ENCODE measurements at places on chromosomes 5 and 9.

- no peak for DNase-seq
Measured at GRCh38 chr5:180315762-180316212, 23.9 kb upstream of the MAPK9 start.

DNA sequence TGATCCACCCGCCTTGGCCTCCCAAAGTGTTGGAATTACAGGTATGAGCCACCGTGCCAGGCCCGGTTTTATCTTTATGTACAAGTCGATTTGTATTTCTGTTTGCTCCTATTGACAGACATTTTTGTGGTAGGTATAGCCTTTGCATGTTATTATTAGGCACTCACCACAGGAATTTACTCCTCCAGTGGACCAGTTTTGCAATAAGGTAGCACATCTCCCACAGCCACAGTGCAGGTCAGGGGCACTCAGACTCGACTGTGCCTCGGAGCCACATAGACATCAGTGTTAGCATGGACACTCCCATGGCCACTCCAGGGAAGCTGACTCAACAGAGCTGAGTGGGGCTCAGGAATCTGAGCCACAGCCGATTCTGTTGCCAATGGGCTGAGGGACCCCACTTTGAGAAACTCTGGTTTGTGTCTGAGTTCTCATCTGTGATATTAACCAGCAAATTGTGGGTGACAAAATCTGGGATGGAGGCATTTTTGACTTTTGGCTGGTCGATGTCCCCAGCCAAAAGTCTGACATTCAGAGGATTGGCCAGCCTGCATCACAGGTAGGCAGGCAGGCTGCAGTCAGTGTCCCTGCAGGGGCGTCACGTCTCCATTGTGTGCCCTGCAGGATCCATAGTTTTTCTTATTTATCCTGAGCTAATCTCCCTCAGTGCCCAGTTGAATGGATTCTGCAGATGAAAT is 15.0 kb upstream of the SHB start:
- no peak for DNase-seq

DNA sequence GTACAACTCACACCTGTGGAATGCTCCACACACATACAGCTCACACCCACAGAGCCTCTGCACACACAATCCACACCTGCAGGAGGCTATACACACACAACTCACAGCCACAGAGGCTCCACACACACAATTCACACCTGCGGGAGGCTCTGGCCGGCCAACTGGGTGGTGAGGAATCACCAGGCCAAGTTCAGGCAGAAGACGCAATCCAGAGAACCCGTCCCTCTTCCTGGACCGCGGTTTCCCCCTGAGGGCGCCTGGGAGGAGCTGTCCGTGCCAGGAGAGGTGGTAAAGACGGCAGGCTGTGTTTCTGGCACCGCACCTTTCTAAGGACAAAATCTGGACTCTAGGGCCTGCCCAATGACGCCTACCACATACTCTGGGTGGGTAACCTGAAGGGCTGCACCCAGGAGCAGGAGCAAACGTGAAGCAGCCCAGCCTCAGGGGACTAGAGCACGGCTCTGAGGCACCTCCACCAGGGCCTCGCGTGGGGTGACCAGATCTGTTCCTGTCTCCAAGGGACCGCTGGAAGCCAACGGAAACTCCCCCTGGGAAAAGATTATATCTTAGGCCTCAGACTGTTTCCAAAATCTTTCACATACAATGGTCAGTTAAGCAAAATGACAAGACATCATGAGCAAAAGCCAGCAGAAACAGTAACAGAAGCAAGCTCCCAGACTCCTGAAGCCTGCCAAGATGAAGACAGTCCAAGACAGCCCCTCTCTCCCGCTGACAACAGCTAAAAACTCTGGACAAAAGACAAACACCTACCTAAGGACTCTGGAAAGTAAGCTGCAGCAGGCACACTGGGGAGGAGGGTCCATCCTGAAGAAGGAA is 16.9 kb downstream of the CAMSAP1 start:
- DNase-seq = no peak

DNA sequence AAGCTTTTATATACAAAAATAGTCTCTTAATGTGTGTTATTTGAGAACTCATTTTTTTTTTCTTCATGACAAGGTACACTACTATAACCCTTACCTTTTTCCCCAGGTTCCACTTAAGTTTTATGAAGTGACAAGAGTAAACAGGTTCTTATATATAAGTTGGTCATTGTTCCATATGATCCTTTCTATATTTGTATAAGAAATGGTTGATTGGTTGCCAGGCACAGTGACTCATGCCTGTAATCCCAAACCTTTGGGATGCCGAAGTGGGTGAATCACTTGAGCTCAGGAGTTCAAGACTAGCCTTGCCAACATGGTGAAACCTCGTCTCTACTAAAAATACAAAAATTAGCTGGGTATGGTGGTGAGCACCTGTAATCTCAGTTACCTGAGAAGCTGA is 108.3 kb downstream of the PCSK1 start:
- no peak for DNase-seq

DNA sequence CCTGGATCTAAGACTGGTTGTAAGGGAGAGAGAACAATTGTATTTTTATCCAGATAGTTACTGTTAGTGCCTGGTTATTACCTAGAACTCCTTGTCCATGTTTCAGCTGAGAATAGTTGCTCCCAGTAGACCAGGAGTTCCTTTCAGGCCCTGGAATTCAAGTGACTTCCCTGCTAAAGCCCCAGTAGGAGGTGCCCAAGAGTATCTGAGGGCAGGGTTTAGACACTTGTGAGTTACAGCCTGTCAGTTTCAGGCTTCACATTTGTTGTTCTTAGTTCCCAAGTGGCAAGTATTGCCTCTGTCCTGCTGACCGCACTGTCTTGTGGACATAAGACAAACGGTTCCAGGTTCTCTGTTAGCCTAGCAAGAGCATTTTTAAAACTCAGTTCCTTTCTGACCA is 743.9 kb upstream of the SEMA6A start:
- no peak for DNase-seq

GRCh38 chr5:112183874-112184273 is 235.2 kb downstream of the EPB41L4A start:
- no peak for DNase-seq

Measured in mesothelial cell of epicardium (in vitro differentiated cells).